ENCODE measurements at places on chromosomes 2 and 18.

DNA sequence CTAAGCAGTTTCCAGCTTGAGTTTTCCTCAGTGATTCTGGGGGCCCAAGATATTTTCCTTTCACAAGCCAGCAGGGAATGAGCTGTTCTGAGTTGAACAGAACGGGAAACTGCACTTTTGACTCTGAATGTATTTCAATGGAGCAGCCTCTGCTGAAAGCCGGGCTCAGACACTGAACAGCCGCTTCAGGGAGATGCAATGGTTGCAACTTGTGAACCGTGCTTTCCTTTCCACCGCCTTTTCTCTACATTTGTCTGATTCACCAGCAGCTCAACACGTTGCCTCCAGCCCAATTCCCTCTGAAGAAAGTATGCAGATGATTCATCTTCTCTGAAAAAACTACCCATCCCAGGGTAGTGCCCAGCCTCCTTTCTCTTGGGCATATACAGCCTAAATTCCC is 119.3 kb upstream of the PKDCC start:
- DNase-seq = no peak

- no peak for DNase-seq
Measured at GRCh38 chr18:41396211-41396610, 558.8 kb upstream of the PIK3C3 start.

GRCh38 chr2:188276255-188276654 is 15.4 kb upstream of the GULP1 start:
- no peak for DNase-seq

DNA sequence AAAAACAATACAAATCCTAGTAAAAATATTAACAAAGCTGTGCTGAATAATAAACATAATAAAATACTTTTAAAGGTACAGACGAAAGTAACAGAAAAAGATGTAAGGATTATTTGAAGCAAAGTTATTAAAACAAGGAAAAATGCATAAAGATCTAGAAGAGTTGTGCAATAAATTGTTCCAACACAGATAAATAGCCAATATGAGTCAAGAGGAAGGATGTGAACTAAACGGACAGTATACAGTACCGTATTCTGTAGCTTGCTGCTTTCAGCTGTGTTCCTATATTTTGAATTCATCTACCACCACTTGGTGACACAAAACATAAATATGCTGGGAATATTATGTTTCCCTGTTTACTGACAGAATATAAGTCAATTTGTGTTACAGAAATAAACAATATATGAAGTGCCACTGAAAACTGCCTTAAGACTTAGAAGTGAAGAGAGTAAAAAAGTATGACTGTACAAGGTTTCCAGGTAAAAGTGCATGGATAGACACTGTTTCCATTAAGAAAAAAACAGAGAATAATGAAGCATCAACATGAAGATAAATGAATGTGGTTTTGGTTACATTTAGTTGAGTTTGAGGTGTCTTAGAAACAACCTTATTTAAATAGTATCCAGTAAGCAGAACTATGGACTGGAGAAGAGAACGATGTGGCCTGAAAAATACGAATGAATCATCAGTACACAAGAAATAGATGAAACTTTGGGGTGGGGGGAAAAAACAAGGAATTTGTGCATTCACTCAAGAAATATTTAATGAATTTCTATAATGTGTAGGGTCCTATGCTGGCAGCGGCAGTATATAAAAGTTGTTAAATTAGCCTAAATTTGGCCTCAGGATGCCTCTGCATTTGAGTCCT is 13.1 kb downstream of the PPP3R1 start:
- no peak for DNase-seq

DNA sequence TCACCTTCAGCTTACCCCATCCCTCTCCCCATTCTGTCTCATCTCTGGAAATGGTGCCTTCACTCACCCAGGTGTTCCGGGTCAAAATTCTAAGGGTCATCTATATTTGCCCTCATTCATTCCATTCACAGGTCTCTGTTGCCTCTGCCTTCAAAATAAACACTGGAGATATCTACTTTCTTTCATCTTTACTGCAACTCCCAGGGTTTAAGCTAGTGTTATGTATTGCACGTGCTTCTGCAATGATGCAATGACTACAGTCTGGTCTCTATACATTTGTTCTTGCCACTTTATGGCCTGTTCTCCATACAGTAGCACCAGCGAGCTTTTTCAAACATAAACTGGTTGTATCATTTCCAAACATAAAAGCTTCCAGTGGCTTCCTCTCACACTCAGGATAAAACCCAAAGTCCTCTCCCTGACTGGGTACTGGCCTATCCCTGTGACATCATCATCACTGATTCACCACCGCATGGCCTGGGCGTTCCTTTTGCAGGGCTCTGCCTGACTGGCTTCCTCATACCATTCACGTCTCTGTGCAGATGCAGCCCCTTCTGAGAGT is 14.3 kb downstream of the DSG2 start:
- no peak for DNase-seq

DNA sequence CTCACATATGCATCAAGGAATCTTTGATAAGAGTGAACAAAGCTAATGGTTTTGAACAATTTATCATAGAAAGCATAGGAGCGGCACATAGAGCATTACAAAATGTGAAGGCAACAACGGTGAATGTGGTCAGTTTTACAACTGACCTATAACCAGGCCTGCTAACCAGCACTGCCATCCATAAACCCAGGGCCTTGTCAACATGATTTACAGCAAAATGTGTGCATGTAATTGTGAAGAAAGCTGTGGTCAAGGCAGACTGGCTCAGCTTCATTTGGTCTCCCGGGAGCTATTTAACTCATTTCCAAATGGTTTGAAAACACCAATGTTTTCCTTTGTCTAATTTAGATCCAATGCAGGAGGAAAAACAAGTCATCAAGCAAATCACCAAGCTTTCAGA is 119.8 kb downstream of the DHRS9 start:
- DNase-seq = no peak

- no peak for DNase-seq
Measured at GRCh38 chr2:20172273-20173055, 52.5 kb downstream of the SDC1 start.

DNA sequence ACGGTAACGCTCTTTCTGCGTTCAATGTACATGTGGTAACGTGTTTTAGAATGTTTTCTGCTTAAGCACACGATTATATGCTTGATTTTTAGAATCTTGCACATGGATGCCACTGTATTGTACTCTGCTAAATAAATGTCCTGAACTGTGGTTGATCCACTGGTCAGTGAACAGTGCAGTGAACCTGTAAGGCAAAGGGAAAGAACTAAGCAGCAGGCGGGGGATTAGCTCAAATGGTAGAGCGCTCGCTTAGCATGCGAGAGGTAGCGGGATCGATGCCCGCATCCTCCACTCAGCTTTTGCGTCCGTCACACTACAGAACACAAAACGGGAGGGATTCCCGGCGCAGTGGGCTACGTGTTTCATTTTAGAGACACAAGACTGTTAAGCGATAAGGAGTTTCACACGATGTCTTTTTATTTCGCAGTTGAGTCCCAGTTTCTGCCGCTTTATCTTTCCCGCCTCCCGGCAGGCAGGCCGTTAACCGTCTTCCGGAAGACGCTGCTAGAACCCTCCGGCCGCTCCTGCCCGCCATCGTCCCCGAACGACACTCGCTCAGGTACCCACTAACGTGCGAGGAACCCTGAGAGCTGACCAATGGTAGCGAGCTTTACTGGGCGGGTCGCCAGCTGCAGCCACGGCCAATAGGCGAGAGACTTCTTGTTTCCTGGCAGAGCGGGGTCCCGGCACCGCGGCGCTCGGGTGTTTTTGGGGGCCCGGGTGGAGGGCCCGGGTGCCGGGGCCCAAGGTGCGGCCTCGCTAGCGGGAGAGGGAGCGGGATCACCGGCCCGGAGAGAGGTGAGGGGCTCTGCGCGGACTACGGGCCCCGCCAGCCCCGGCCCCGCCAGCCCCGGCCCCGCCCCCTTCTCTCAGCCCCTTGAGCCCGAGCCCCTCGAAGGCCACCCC is at the start of gene AGBL5:
Gene AGBL5 (plus strand): TSS at position 673 of the 906 bp plus-strand sequence. CDS start 1,291 bp downstream, outside the sequence.
- peak; percentile 99 for DNase-seq

GRCh38 chr2:150997066-150997465 is 264.6 kb downstream of the RBM43 start:
- no peak for DNase-seq

GRCh38 chr2:24875272-24875671 is 44.8 kb downstream of the ADCY3 start:
- no peak for DNase-seq

- no peak for DNase-seq
Measured at GRCh38 chr2:86300496-86300895, 36.9 kb downstream of the REEP1 start.

GRCh38 chr2:85327822-85328617 is at the start of gene TGOLN2:
TGOLN2 (minus strand) TSS chr2:85327989; CDS start chr2:85327962, 27 bp downstream.
- DNase-seq = peak; percentile 98

- DNase-seq = peak; percentile 68
Measured at GRCh38 chr2:10620481-10620880, 69.3 kb downstream of the NOL10 start.

DNA sequence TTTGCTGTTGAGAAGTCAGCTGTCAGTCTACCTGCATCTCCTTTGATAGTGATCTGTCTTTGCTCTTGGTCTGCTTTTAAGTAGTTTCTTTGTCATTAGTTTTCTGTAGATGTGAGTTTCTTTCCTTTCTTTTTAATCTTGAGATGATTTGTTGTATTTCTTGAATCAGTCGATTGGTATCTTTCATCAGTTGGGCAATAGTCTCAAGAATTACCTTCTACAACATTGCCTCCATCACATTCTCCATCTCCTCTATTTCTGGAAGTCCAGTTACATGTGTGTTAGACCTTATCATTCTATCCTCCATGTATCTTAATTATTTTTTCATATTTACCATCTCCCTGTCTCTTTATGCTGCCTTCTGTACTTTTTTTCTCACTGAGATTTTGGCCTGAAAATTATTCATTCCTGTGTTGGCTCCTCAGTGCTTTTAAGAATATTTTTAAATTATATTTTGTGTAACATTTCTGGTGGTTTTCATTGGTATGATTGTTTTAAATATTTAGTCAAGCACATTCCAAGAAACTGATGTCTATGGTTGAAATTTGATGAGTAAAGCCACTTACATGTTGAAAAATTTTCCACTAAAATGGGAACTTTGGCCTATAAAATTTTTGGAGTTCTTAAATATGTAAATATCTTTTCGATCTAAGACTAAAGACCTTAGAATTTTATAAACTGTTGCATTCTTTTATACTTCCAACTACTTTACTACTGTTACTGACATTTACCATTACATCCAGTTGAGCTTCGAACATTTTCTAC is 239.5 kb upstream of the MGAT5 start:
- no peak for DNase-seq

GRCh38 chr2:35301369-35301768 is 1054.2 kb upstream of the CRIM1 start:
- no peak for DNase-seq

DNA sequence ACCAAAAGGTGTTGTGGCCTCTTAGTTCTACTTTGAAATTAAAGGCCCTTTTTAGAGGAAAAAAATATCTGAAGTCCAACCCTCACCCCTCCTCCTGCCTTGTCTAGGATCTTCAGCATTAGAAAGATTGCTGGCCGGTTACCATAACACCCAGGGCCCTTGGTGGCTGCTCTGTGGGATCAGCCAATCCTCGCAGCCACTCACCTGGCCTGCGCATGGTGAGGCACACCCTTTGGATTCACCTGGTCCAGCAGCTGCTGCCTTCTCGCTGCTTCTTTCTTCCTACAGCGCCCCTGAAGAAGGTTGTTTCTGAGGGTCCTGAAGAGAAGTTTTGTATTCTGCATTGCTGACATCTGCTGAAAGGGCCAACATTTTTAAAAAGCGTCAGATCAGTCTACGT is 25.2 kb downstream of the DYTN start:
- no peak for DNase-seq
